ENCODE measurements at places on chromosomes 7 and 10.
A peak's percentile ranks its signal among the peaks of the same experiment; 100 is the strongest.

DNA sequence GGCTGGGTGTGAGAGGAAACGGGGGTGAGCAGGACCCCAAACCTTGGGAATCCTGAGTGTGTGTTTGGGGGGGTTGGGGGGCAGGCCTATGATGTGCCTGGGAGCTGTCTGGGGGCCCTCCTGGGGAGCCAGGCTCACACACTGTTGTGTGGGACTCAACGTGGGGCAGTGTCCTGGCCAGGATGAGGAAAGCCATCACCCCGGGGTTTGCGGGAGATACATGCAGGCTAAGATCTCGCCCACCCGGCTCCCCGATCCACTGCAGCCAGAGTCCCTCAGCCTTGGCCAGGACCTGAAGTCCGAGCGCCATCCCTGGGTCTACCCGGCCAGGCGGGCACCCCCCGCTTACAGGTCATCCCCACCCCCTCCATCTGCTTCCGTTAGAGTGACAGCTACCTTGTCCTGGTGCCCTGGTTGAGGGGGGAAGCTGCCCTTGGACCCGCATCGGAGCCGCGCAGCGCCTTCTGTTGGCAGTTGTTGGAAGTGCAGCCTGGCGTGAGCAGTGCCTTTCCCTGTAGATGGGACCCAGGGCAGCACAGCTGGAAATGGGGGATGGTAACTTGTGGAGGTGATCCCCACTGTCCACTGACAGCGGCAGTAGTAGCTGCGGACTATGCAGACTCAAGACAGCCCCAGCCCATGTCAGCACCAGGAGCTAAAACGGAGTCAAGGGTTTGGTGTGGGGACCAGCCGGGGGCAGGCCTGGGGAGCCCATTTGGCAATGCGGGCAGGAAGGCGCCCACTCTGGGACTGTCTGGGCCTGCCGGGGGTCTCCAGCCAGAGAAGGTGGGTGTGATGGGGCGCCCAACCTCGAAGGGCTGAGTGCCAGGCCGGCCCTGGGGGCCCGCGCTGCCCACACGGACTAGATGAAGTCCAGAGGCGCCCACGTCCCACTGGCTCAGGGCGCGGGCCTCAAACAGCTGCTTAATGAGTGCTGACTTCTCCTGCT lies 885.6 kb upstream of the ZNF722 start:
- DNase-seq = no peak

DNA sequence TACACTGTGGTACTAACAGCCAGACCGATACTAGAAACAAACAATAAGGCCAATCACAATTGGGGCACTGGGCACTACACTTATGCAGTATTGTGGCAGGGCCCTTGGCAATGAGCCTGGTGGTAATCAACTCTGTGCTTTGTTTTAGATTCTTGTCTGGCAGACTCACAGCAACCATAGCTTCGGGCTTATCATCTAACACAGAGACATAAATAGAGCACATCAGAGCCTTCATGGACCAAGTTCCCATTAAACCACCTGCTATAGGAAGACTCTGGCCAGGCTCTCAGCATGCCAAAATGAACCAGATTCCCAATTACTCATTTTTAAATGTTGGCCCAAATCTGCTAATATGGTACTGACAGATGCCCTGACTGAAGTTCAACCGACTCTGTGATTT lies 218.6 kb downstream of the DGKI start:
- DNase-seq = no peak

- DNase-seq = no peak
Measured at GRCh38 chr10:50533296-50533695, 90.5 kb downstream of the SGMS1 start.

- no peak for DNase-seq
Measured at GRCh38 chr10:116470071-116470470, 42.4 kb downstream of the PNLIPRP3 start.

GRCh38 chr10:118851062-118852035 lies 96.6 kb upstream of the CACUL1 start:
- no peak for DNase-seq

GRCh38 chr10:35421553-35422178 lies 85.4 kb downstream of the CCNY start:
- DNase-seq = no peak

DNA sequence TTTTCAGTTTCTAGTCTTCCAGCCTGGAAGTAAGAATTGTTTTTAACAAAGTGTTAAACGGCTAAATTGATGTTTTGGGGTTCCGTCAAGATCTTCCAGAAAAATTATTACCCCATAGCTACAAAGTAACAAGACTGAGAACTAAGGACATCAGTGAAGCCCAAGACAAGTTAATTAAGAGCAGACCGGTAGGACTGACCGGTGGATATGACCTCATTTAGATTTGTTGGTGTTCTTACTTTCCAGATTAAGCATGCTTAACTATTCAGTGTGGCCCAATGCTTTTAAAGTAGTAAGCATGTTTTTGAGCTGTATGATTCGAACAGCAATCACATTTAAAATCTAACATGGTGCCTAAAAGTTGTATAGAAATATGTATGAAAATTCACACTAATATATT lies 73.1 kb upstream of the RPA3 start:
- no peak for DNase-seq

- DNase-seq = no peak
Measured at GRCh38 chr7:68925241-68925640, 673.0 kb upstream of the AUTS2 start.

DNA sequence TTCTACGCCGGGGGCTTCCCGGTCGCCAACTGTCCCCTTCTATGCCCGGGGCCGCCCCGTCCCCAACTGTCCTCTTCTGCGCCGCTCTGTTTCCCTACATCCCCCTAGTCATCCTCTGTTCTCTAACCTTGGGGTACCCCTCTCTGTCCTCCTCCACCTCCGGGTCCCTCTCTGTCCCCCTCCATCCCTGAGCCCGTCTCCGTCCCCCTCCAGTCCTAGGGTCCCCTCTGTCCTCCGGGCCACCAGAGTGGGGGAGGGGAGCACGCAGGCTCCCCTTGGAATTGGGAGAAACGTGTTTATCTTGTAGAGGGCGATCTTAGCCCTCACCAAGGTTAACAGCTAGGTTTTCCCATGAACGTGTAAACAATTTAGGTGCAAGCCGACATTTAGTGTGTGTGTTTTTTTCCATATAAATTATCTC lies 852 bp upstream of the KLF6 start:
- DNase-seq = peak; percentile 51

- no peak for DNase-seq
Measured at GRCh38 chr10:127102176-127102575, 94.2 kb downstream of the INSYN2A start.

GRCh38 chr7:150357270-150357669 lies 11.4 kb upstream of the REPIN1 start:
- DNase-seq = peak; percentile 72

DNA sequence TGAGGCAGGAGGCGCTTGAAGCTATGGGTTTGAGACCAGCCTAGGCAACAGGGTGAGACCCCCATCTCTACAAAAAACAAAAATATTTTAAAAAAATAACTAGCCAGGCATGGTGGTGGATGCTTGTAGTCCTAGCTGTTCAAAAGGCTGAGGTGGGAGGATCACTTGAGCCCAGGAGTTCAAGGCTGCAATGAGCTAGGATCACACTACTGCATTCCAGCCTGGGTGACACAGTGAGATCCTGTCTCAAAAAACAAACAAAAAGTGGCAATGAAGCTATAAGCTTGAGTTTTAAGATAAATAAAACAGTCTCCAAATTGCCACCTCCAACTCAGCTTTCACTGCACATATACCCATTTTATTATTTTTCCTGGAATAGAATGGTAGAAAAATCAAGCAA lies 281.3 kb downstream of the IPMK start:
- no peak for DNase-seq

DNA sequence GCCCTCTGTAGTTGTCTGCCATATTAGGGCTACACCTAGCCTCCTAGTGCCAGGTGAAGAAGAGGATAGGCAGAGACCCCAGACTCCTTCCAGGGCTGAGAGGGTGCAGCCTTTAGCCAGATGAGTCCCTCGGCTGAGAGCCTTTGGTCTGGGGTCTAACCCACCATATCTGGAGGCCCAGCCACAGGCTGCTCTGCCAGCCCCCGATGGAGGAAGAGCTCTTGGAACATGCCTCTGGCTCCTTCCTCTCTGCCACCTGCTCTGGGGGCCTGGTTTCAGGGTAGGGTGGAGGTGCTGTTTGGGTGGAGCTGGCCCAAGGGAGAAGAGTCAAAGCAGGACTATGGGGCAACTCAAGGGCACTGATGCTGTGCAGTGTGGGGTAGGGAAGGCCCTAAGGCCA lies 1.4 kb downstream of the LRRC18 start:
- DNase-seq = no peak

- DNase-seq = no peak
Measured at GRCh38 chr7:28459306-28459705, 47.0 kb downstream of the CREB5 start.

DNA sequence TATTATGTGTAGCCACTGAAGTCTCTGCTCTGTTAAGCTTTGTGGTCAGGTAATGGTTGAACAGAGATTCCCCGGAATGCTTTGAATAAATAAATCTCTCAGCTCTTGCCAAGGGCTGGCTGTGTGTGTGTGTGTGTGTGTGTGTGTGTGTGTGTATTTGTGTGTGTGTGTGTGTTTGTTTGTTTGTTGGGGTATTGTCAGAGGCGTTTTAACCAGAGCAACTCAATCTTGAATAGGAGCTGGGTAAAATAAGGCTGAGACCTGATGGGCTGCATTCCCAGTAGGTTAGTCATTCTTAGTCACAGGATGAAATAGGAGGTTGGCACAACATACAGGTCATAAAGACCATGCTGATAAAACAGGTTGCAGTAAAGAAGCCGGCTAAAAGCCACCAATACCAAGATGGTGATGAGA lies 256.2 kb upstream of the CACNA2D1 start:
- no peak for DNase-seq

GRCh38 chr7:15669443-15670090 lies 16.9 kb downstream of the MEOX2 start:
- DNase-seq = no peak

DNA sequence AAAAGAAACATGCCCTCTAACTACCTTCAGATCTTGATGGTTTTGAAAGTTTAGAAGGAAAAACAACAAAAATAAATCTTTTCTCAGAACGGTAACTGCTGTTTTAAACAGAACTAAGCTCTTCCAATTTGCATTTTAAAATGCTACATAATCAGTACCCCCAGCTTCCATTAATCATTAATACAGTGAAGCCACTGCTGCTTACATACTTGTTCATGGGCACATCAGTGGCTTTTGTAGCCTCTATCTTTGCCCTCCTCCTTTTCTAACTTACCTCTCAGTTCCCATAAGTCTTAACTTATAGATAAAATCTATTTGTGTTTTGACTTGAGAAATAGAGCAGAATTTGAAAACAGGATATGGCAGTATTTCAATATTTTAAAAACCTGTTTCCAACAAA lies 109.1 kb downstream of the POLL start:
- no peak for DNase-seq

DNA sequence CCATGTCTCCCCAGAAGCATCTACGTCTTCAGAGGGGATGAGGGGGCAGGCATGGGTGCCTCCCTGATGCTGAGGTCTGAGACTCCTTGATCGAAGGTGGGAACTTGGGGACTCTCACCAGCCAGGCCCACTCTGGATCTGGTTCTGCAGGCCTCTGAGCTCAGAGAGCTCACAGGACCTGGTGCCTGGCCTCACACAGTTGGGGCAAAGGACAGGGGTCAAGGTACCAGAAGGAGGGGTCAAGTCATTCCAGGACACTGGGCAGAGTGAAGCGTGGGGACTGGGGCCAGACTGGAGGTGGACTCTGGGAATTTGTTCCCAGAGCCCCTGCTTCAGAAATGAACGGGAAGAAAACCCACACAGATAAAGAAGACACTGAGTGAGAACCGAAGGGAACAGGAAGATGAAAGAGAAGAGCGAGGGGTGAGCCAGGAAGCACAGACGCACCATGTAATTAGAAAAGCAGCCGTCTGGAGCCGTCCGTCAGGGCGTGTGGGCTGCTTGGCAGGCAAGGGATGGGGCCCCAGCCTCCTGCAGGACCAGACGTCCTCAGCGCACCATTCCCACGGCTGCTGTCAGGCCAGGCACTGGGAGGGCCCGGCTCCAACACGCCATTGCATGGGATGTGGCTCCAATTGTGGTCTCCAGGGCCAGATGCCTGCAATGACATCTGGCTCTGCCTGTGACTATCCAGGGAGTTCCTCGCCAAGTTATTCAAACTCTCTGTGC lies 47.7 kb downstream of the ZCCHC24 start:
- no peak for DNase-seq

GRCh38 chr10:59611048-59611447 lies 98.6 kb downstream of the SLC16A9 start:
- no peak for DNase-seq

DNA sequence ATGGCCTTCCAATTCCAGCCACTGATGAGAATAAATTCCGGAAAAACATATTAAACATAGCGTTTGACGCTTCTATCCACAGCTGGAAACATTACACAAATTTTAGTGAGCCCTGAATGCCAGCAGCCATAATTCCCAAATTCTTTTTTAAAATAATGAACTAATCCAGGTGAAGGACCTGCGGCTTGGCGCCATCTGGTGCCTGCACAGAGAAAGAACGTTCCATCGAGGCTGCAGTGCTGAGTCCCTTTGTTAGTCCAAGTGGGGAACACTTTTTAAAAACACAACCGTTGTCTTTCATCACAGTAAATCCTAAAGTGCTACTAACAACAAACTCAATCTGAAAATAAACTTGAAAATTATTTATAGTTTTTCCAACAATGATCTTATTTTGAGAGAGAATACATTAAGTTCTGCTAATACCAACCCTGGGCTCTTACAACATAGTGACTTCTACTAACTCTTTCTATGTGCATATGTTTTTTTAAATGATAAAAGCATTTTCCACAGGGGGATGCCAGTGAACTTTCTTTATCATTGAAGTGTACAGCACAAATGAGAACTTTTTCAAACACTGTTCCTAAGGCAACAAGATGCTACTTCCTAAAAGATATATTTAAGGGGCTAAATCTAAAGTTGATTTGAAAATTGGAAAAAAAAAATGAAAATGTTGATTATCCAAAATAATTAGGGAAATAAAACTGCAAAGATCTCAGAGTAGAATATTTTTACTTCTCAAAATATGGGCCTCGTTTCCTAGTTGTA lies 166.9 kb upstream of the RNF32 start:
- peak; percentile 22 for DNase-seq

DNA sequence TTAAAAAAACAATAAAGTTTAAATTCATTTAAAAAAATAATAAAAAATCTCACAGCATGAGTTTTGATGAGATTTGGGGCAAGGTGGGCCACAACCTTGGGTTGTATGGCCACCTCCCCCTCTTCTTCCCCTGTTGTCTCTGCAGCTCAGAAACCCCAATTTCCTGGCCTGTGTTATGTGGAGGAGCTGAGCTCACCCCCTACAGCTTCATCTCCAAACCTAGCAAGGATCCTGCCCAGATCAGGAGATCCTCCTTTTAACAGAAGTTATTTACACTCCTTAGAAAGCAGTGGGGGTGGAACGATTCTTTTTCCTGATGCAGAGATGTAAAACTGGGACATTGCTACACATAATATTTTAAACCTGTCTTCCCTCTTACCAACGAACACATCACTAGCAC lies 6.9 kb upstream of the SH2D4B start:
- DNase-seq = no peak

- no peak for DNase-seq
Measured at GRCh38 chr7:128076196-128076795, 45.1 kb upstream of the LRRC4 start.

- peak; percentile 41 for DNase-seq
Measured at GRCh38 chr10:132539431-132539839, 1.8 kb downstream of the INPP5A start.

- DNase-seq = no peak
Measured at GRCh38 chr7:129045682-129046081, 9.2 kb downstream of the TNPO3 start.

Data from activated CD4-positive, alpha-beta T cell treated with anti-CD3 and anti-CD28 coated beads, Interleukin-2, amount 50 U/mL, for 48 hours (primary cell).